ENCODE measurements at places on chromosomes 5 and 9. TPM values are rescaled to one million over a fixed set of nuclear protein-coding genes. Genes with fewer than 3 reads are reported as not detected.
A peak's percentile ranks its signal among the peaks of the same experiment; 100 is the strongest.

- no peak for DNase-seq
- H3K4me1 ChIP-seq, result no peaks in the 10 kb centered on the region
- H3K27ac ChIP-seq, result no peak overlapping the region
- H3K36me3 ChIP-seq, result no peaks in the 10 kb centered on the region
Measured at GRCh38 chr5:158611581-158611980, 488.1 kb downstream of the EBF1 start.

DNA sequence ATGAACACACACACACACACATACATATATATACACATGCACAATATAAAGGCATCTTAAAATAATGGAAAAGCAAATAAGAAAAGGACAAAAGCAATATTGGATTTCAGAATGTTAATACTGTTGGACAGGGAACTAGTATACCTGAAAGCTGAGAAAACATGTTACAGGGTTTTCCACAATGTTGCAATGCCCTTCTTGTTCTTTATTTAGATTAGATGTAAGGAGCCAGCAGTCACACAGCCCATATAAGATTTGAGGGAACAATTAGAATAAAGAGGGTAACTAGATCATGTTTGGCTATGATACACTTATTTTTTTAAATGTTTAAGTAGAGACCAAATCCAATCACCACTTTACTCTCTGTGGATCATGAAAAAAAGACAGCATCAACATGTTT lies 61.7 kb downstream of the SH3TC2 start:
- H3K27me3 ChIP-seq, result no peaks in the 10 kb centered on the region
- no peaks in the 10 kb centered on the region for H3K4me1 ChIP-seq
- H3K27ac ChIP-seq, result no peak overlapping the region
- no peak for DNase-seq
- H3K4me3 ChIP-seq, result no peak overlapping the region

DNA sequence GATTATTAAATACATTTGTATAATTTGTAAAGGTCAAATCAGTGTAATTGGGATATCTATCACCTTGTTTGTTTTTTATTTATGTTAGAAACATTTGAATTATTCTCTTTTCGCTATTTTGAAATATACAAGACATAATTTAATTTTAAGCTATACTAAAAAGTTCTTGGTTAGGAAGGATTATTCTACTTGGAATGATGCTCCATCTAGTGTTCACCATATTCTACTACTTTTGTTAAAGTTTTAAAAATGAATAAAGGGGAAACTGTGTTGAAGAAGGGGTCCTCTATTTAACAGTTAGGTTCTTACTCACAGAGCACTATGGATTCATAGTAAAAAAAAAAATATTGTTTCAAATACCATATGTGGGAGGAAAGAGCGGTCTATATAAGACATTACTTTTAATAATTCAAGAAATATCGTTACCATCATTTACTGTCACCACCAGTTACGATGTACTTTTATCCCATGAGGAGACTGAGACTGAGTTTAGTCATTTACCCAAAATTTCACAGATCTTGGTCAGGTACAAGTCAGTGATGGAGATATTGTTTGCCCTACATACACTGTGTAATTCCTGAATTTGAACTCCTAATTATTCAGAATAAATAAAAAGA lies 6.3 kb upstream of the STOM start:
- H3K4me3 ChIP-seq, result no peak overlapping the region
- peaks cover 10% of the 10 kb centered on the region for H3K36me3 ChIP-seq
- H3K27ac ChIP-seq, result no peak overlapping the region
- DNase-seq, result no peak
- H3K27me3 ChIP-seq, result no peaks in the 10 kb centered on the region

Gene CNTLN
- 11.3 TPM for total RNA-seq

DNA sequence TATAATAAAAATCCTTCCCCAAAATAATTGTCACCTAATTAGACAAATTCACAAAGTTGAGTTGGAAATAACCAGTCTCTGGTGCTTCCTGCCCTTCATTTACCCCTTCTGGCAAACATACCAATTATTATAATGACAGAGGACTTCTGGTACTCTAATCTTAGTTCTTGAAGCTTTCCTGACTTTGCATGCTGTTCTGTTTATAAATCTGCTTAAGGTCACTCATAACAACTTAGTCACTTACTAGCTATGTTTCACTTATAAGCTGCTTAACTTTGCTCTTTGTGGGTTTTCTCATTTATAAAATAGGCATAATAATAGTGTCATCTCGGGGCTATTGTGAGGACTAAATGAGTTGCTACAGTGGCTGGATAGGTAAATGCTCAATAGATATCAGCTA lies 446.5 kb downstream of the EFNA5 start:
- H3K36me3 ChIP-seq, result peaks cover 9% of the 10 kb centered on the region
- no peak overlapping the region for H3K4me3 ChIP-seq
- peaks cover 7% of the 10 kb centered on the region for H3K4me1 ChIP-seq
- peaks cover 2% of the 10 kb centered on the region for H3K27me3 ChIP-seq

DNA sequence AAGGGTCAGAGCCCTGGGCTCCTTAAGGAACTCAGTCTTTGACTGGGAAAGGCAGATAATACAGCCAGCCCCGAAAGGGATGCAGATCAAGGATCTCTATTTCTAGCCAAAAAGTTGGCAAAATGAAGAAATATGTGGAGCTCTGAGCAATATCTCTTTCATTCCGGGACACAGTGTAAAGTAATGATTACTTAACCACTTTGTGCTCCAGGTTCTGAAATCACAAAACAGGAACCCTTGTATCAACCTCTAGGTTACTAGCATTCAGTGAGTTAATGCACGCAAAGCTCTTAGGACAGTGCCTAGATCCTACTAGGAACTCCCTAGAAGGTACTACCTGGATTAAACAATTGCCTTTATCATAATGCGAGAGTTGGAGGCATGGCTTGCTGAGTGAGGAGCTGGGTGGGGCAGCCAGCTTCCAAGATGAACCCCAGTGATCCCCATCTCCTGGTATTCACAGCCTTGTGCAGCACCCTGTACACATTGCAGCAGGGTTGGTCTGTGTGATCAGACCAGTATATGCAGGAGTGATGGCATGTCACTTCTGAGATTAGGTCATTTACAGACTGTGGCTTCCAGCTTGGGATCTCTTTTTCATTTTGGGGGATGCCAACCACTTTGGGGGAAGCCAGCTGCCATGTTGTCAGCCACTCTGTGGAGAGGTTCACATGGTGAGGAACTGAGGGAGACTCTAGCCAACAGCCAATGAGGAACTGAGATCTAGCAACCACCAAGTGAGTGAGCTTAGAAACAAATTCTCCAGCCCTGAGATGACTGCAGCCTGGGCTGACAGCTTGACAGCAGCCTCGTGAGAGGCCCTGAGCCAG lies 103.1 kb upstream of the SLC44A1 start:
- peaks cover 2% of the 10 kb centered on the region for H3K27me3 ChIP-seq
- H3K36me3 ChIP-seq, result no peaks in the 10 kb centered on the region
- H3K27ac ChIP-seq, result no peak overlapping the region
- DNase-seq, result no peak
- H3K4me1 ChIP-seq, result peaks cover 29% of the 10 kb centered on the region

- H3K4me3 ChIP-seq, result no peak overlapping the region
- peaks cover 4% of the 10 kb centered on the region for H3K27me3 ChIP-seq
- H3K4me1 ChIP-seq, result no peaks in the 10 kb centered on the region
- no peaks in the 10 kb centered on the region for H3K36me3 ChIP-seq
Measured at GRCh38 chr9:76798527-76798926, 34.3 kb downstream of the PCA3 start.

Gene GNA14
- total RNA-seq, result 0.32 TPM

Gene SLC34A1
- not detected for total RNA-seq

DNA sequence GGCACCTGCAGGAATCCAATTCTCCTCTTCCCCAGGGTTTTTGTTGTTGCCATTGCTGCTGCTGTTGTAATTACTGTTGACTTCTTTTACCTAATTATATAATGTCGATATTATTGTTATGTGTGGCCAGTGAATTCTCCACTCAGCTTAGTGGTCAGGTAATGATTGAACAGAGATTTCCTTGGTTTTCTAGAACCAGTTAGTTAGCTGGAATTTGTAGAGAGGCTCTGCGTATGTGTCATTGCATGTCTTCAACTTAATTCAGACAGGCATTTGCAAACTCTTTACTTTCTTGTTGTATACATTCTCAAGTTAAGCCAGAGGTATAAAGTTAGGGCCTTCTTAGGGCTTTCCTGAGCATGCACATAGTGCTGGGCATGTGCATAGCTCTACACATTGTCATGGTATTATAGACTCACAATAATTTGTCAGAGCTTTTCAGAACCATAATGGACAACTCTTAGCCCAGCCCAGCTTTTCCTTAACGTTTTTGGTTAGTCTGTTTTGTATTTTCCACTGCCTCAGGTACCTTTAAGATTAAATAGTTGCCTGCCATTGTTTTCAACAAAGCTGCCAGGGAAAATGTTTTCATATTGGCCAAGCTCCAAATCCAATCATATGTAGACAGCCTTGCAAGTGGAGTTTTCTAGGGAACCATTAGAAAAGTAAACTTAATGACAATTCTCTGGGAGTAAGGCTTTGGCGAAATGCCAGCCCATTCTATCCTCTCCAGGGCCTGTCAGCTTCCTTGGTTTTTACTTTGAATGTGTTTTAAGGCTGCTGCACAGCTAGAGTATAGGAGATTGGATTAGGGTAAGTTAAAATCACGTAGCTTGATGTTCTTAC lies 68.1 kb downstream of the UBE2R2 start:
- no peak for DNase-seq
- no peaks in the 10 kb centered on the region for H3K27me3 ChIP-seq
- H3K4me3 ChIP-seq, result no peak overlapping the region

Gene MSMP
- not detected for total RNA-seq

DNA sequence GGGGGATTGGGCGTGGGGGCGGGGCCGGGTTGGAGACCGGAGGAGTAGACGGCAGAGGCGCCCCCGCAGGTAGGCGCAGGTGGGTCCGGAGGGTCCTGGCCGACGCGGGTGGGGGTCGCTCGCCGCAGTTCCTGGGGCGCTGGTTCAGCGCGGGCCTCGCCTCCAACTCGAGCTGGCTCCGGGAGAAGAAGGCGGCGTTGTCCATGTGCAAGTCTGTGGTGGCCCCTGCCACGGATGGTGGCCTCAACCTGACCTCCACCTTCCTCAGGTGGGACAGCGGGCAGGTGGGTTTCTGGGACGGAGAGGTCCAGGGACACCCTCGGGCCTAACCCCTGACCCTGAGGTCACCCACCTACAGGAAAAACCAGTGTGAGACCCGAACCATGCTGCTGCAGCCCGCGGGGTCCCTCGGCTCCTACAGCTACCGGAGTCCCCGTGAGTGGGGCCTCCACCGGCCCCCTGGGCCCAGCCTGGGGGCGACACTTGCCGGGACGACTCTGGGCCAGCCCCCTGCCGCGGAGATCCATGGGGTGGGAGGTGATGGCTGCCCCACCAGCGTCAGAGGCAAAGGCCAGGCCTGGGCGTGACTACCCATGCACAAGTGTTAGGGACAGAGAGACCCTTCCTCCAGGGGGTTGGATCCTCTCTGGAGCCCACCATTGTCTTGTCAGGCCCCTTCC lies 1.7 kb downstream of the PTGDS start:
- DNase-seq, result no peak
- no peak overlapping the region for H3K4me3 ChIP-seq
- no peaks in the 10 kb centered on the region for H3K36me3 ChIP-seq
- peaks cover 3% of the 10 kb centered on the region for H3K4me1 ChIP-seq
- H3K27ac ChIP-seq, result no peak overlapping the region

Gene CCL21
- total RNA-seq, result not detected

GRCh38 chr5:123599171-123599570 lies 87.2 kb downstream of the CSNK1G3 start:
- H3K4me3 ChIP-seq, result no peak overlapping the region
- no peak overlapping the region for H3K27ac ChIP-seq
- H3K27me3 ChIP-seq, result no peaks in the 10 kb centered on the region
- DNase-seq, result no peak

Gene TAF11L5
- 0.83 TPM for total RNA-seq

Gene RPS14
- total RNA-seq, result 1,465 TPM

Gene SLC2A6
- total RNA-seq, result 104 TPM

DNA sequence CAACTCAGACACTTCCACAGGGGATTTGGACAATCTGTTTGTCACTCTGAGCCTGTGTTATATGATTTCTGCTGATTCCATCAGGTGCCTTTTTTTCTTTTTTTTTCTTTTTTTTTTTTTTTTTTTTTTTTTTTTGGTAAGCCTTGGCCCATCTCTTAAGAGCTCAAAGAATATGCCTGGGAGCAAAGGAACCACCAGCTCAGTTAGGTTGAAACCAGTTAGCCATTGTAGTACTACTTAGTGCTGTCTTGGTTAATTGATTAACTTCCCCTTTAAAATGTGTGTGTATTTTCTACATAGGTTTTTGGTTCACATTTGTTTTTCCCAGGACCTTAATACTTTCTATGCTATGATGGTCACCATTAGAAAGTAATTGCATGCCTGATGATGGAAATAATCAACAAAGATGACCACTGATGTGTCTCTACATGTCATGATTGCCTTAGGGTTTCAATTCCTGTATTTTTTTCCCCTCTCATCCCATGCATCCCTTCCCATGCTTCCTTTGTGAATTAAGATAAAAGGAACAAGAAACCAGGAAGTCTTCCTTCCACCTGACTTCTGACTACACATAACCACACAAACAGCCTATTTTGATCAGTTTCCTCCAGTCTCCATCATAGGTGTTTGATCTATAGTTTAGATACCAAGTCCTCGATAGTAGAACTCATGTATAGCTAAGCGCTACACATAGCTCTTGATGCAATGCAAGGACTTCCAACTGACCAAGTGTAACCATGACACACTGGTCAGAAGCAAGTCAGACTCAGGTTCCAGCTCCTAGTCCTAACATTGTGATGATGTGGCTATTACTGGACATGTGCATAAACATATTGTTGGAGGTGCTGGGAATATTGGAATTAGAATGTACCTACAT lies 306.1 kb downstream of the EFNA5 start:
- no peaks in the 10 kb centered on the region for H3K36me3 ChIP-seq
- DNase-seq, result no peak
- H3K4me1 ChIP-seq, result peaks cover 14% of the 10 kb centered on the region
- H3K4me3 ChIP-seq, result no peak overlapping the region
- H3K27me3 ChIP-seq, result peaks cover 2% of the 10 kb centered on the region

Gene SPATA31E1
- 0.71 TPM for total RNA-seq

DNA sequence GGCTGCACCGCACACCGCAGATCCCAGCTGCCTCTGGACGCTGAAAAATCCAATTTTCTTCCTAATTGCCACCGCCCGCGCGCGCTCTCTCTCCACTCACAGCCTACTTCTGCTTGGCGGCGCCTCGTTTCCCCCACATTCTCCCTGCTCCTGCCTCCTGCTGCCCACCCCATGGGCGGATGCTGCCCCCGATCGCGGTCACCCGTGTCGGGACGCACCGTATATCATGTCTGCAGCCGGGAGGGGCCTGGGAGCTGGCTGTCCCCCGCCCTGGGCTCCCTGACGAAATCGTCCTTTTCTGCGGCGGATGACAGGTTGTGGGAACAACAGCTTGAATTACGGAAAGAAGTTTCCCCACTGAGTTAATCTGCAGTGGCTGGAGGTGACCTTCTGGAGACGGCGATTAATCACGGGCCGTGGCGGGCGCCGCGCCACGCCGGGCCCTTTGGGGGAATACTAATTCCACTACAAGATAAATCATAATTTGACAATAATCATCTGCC lies 36.3 kb upstream of the PSD2 start:
- H3K27me3 ChIP-seq, result peaks cover 13% of the 10 kb centered on the region
- DNase-seq, result no peak
- H3K4me1 ChIP-seq, result peaks cover 46% of the 10 kb centered on the region
- H3K27ac ChIP-seq, result peak overlapping the region; percentile 86
- H3K4me3 ChIP-seq, result no peak overlapping the region

- H3K27ac ChIP-seq, result peak overlapping the region; percentile 76
- peaks cover 5% of the 10 kb centered on the region for H3K36me3 ChIP-seq
- peaks cover 23% of the 10 kb centered on the region for H3K4me1 ChIP-seq
- peak overlapping the region; percentile 63 for H3K4me3 ChIP-seq
Measured at GRCh38 chr9:89608641-89609335, 4.0 kb downstream of the GADD45G start.

Gene BAAT
- total RNA-seq, result 0.54 TPM

Gene TRUB2
- 30.0 TPM for total RNA-seq

Gene CNTNAP3B
- total RNA-seq, result 10.1 TPM

Data from glutamatergic neuron (in vitro differentiated cells).